ENCODE measurements at places on chromosomes 12 and 14.

- peaks cover 40% of the 10 kb centered on the region for H3K36me3 ChIP-seq
- no peak overlapping the region for H3K4me3 ChIP-seq
- H3K27ac ChIP-seq: no peak overlapping the region
- no peaks in the 10 kb centered on the region for H3K27me3 ChIP-seq
- DNase-seq: no peak
Measured at GRCh38 chr12:46356655-46357437, 15.7 kb downstream of the SLC38A2 start.

DNA sequence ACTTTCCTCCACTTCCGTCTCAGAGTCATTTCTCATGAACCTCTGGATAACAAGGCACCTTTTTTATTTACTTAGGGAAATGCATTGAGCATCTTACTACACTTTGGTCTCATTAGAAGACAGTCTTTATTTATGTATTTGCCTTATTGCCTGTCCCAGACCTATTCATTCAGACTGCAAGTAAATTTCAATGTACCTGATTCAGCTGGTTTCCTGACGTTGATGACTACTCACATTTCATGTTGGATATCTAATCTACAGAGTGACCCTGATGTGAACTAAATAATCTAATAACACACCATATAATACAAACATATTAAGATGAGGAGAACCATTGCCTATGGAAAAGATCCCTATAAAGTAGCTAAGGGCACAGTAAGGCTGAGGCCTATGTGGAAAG lies 267.7 kb downstream of the SLC6A15 start:
- H3K27ac ChIP-seq: no peak overlapping the region
- no peak for DNase-seq
- H3K27me3 ChIP-seq: no peaks in the 10 kb centered on the region
- no peak overlapping the region for H3K4me3 ChIP-seq
- H3K36me3 ChIP-seq: no peaks in the 10 kb centered on the region
- no peaks in the 10 kb centered on the region for H3K4me1 ChIP-seq

DNA sequence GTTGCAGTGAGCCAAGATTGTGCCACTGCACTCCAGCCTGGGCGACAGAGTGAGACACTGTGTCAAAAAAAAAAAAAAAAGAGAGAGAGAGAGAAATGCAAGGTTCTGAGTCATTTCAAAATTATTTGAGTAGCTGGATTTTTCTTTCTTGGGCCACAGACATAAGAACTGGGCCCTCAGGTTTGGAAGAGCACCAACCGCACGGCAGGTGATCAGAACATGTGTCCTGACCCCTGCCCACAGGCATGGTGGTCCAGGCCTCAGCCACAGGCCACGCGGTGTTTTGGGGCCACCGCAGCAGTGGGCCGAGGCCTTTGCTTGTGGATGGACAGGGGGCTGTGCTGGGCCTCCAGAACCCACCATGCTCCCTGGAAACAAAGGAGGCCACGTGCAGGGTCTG lies 126.7 kb downstream of the CALM1 start:
- no peaks in the 10 kb centered on the region for H3K36me3 ChIP-seq
- no peaks in the 10 kb centered on the region for H3K4me1 ChIP-seq
- no peak for DNase-seq
- H3K4me3 ChIP-seq: no peak overlapping the region
- no peak overlapping the region for H3K27ac ChIP-seq

DNA sequence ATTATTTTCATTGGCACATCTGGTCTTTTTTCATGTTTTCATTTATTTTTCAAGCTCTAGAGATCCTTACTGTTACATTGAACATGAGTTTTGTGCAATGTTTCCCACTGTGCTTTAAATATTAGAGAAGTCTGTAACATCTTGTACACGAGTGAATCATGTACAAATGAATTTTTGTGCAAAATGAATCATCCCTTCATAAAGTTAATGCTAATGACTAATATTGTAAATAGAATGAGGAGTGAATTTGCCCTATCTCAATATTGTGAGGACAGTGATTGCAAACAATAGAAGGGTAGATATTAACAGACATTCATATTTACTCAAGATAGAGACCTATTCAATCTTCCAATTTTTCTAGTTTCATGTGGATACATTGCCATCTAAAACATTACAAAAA lies 463.3 kb upstream of the FOXG1 start:
- H3K36me3 ChIP-seq: no peaks in the 10 kb centered on the region
- H3K4me1 ChIP-seq: no peaks in the 10 kb centered on the region
- H3K27me3 ChIP-seq: no peaks in the 10 kb centered on the region
- H3K4me3 ChIP-seq: no peak overlapping the region

DNA sequence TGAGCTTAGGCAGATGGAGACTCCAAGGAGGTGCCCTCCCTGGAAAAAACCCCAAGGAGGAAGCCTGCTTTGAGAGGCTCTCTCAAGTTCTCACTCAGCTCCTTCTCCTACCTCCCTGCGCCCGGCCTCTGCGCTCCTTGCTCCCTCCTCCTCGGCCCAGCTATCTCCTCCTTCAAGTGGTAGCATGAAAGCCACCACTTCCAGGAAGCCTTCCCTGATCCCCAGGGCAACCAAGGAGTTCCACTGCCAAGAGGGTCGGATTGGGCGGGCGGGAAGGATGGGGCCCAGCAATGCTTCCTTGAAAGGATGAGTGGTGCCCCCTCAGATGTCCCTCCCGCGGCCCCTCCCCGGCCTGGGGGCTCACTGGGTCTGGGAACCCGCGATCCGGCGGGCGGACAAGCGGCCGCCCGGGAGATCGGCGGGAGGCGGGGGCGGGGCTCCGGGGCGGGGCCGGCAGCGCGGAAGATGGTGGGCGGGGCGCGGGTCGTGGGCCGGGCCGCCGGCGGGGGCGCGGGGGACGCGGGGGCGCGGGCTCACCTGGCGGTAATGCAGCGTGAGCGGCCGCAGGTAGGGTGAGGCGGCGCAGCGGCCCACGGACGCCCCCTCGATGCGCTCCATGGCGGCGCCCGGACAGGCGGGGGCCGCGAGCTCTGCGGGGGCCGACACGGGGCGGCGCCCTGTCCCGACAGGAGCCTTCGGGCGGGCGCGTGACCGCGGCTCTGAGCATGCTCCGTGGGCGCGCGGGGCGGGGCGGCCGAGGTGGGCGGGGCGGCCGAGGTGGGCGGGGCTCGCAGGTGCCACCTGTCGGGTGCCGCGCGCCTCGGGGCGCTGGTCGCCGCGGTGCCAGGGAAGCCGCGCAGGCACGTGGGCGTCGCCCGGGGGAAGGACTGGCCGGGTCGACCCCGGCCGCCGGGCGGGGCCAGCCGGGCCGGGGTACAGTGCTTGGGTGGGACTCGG lies at the start of gene NUDT14:
Gene NUDT14 (minus strand): TSS at position 721 of the 957 bp plus-strand sequence. CDS start 103 bp downstream, at position 618.
- H3K4me1 ChIP-seq: peaks cover 31% of the 10 kb centered on the region
- peak within 1 kb of the TSS; percentile 64 for H3K27ac ChIP-seq

Data from activated CD8-positive, alpha-beta T cell treated with anti-CD3 and anti-CD28 coated beads, Interleukin-2, amount 10 ng/mL, durations not matched to agents 7 days and 5 days (primary cell).